Astrocyte of the hippocampus (primary cell): ENCODE measurements at places on chromosomes 3 and 15.
A peak's percentile ranks its signal among the peaks of the same experiment; 100 is the strongest.

DNA sequence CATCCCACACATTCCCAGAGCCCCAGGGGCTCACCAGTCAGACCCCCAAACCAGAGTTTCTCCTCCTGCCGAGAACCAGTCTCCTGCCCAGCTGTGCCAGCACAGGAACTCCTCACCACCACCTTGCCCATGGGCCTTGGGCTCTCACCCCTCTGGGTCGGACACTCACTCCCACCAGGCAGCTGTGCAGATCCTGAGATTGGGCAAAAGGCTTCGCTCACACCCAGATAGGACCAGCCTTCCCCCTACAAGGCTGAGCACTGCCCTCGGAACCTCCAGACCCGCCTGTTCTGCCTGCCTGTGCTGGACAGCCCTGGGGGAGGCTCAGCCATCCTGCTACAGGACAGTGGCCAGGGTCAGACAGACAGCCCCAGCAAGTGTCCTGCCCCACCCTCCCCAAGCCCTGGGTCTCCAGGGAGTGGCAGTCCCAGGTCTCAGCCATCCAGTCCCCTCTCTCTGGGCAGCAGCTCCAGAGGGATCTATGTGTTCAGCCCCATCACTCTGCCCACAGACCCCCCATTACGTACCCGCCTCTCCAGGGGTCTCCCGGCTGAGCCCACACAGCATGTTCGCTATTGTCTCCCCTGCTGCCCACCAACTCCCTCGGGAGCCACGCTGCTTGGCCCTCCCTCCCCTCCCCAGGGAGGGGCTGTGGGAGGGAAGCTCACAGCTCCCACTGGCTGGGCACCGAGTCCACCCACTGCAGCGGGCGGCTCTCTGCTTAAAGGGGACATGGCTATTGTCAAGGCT, at the start of gene GRIP2:
GRIP2 (minus strand) TSS at position 601 of the 750 bp plus-strand sequence; CDS start at position 567, 34 bp downstream.
- no peak for DNase-seq

DNA sequence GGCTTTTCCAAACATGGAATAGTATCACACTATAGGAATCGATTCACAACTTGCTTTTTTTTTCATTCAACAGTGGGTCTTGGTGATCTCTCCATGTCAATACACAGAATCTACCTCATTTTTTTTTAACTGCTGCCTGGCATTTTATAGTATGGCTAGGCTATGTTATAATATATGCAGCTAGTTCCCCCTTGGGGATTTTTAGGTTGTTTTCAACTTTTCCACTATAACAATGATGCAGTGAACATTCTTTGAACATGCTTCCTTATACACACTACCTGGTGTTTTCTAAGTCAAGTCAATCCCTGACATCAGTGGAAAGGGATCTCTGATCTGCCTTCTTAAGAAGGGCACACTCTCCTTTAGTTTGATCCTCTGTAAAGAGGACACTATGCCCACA, 46.5 kb upstream of the PLXND1 start:
- DNase-seq = no peak

DNA sequence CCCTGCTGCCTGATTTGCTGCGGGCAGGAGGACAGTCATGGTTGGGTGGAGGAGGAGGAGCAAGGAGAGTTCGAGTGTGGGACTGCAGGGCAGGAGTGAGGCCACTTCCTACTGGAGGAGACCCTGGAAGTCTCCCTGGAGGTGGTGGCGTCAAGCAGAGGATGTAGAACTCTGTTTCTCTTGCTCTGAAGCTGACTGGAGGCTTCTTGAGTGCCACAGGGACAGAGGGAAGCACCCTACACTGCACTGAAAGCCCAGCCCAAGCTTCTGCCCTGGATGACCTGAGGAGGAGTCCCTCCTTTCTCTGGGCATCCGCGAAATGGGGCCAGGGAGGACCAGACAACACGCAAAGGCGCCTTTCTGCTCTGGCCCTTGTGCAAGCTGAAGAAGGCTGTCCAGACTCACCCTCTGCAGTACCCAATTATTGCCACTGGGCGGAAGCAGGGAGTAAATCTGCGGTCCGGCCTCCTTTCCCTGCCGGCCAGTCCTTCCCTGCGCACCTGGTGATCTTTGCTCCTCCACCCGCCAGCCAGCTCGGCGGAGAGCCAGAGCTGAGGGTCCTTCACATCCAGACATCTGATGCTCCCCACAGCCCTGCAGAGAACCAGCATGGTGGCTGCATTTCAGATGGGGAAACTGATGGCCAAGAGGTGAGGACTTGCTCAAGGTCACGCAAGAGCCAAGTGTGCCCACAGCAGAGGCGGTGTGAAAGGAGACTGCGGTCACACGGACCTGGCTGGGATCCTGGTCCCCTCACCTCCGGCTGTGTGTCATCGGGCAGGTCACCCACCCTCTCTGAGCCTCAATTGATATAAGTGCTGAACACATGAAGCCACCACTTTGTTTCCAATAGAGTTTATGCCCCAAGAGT, 207.1 kb downstream of the TBC1D2B start:
- peak; percentile 75 for DNase-seq

GRCh38 chr3:183435661-183436060, 7.2 kb upstream of the MCF2L2 start:
- DNase-seq = no peak

DNA sequence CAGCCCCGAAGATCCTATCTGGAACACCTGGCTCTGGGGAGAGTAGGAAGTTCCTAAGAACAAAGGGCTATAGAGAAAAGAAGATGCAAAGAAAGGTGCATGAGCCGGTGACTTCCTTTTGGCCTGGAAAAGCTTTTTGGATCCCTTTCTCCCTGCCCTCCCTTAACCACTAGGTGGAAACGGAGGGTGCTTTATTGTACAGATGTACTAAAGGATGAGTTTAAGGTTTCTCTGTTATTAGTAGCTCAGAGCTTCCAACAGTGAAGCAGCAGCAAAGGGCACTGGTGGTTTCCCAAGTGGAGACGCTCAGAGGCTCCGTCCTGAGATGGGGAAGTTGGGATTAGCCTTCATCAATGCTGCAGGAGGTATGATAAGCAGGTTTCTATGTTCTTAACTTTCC, 5.9 kb upstream of the ADGRG7 start:
- peak; percentile 20 for DNase-seq

- peak; percentile 32 for DNase-seq
These were observed 212.2 kb upstream of the LRRN1 start for GRCh38 chr3:3586843-3587646.

GRCh38 chr3:141399200-141399599, 30.9 kb downstream of the ZBTB38 start:
- no peak for DNase-seq

- no peak for DNase-seq
These were observed 10.0 kb upstream of the SEMA3B start for GRCh38 chr3:50258979-50259378.

GRCh38 chr3:1971780-1972179, 126.9 kb upstream of the CNTN4 start:
- peak; percentile 4 for DNase-seq

GRCh38 chr15:79593119-79593869, 161.2 kb downstream of the MINAR1 start:
- no peak for DNase-seq

DNA sequence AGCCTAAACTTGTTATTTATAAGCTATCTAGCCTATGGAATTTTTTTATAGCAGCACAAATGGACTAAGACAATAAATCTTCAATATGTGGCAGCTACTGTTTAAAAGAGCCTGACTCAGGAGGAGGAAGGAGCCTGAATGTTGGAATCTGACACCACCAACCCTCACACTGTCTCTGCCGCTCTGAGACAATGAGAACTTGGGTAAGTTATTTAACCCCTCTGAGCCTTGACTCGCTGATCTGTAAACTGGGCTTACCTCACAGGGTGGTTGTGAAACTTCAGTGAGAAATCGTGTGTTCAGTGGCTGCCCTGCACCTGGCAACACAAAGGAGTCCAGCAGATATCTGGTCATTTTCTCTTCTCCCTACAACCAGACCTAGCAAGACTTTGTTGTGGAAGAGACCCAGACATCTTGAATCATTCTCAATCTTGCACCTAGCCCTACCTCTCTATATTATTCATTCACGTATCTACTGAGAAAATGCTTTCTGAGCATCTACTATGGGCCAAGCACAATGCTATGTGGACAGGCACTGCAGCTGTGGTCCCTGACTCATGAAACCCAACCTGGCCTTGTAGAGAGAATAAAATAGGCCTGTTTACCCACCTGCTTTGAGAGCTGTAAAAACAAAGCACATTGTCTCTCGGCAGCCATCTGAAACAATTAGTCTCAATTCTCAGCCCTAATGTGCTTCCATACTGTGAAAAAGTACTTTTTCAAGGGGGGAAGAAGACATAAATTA, 81.9 kb upstream of the SLC25A36 start:
- DNase-seq = no peak

DNA sequence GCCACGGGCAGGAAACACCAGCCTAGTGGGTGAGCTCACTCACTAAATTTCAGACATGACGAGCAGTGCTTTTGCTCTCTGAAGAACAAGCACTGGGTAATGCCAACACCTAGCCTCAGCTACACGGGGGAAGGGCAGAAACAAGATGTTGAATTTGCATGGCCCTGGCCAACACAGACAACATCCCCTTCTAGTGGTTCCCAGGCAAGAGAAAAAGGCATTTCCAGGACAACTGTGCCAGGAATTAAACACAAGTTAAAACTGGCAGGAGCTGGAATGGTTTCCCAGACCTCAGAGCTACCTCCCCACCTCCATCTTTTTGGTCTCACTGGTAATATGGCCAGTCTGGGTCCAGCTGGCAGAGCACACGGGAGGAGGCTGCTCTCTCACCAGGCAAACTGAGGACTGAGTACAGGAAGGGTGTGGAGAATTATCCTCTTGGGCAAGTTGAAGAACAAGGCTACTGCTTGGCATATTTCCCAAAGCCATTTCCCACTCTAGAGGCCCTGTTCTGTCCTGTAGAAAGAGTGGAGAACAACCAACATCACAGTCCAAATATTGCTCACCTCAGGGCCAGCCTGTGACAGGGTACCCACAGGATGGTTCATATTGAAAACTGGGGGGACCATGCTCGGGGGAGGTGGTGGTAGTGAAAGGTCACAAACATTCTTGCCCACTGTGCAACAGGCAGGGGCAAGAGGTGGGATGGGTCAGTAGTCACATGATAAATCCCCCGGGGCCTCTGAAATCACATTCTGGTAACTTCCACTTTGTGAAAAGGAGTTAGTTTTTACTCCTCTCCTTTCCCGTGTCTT, 26.5 kb downstream of the TSPAN3 start:
- no peak for DNase-seq

- no peak for DNase-seq
These were observed 96.4 kb downstream of the ANO10 start for GRCh38 chr3:43525386-43525785.

DNA sequence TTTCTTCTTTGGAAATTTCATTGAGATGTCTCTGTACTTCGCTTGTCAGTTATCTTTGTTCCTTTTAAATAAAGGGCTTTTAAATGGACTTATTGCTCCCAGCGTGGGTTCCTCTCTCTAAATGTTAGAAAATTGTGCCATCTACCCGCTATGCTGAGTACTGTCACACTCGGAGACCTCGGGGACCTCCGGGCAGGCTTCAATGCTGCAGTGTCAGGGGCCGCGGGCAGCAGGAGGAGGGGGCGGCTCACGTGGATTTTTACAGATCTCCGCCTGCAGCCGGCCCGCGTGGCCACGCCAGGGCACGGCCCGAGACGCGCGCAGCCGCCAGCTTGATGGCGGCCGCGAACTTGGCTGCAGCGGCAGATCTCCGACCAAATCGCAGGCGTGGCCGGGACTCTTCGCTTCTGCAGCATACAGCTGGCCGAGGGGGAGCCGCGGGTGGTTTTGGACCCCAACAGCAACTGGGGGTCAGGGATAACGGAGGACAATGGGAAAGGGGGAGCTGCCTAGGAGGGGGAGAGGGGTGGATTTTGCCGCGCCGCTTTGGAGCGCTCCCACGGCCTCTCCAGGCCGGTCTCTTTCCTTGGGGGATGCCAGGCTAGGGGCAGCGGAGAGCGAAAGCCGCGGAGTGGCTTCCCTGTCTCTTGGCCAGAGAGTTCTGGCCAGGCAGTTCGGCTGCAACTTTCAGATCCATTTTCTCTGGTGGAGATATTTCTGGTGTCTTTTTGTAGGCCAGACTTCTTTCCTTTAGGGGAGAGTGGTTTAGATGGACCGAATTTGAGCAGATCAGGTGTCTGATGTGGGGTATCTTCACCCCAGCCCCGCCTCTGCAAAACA, 15.3 kb downstream of the NR2F2 start:
- peak; percentile 85 for DNase-seq

- DNase-seq = no peak
These were observed 171.2 kb downstream of the SEMA6D start for GRCh38 chr15:47888385-47889100.

- no peak for DNase-seq
These were observed 385.5 kb downstream of the IL20RB start for GRCh38 chr3:137343283-137343682.

- DNase-seq = no peak
These were observed 29.0 kb upstream of the ZMAT3 start for GRCh38 chr3:179100652-179101051.

GRCh38 chr3:58063022-58063815, 55.0 kb downstream of the FLNB start:
- DNase-seq = peak; percentile 93

DNA sequence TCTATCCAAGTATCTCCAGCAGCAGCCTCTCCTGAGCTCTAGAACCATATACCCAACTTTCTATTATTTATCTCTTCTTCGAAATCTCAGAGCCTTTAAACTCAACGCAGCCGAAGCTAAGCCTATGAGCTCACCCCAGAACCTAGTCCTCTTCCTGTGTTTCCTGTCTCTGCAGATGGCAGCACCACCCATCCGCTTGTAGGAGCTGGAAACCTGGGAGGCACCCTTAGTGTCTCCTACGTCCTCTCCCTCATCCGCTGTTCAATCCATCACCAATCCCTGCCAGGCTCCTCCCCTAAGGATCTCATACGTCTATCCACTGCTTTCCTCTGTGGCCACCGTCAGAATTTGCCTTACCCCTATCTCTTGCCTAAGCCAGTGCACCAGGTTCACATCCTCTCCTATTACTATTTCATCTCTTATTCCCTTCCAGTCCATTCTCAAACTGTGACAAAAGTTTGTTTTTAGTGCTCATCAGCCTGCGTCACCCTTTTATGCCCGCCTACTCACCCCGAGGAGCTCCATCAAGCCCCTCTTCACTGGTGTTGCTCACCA, 9.6 kb downstream of the VGLL4 start:
- no peak for DNase-seq

DNA sequence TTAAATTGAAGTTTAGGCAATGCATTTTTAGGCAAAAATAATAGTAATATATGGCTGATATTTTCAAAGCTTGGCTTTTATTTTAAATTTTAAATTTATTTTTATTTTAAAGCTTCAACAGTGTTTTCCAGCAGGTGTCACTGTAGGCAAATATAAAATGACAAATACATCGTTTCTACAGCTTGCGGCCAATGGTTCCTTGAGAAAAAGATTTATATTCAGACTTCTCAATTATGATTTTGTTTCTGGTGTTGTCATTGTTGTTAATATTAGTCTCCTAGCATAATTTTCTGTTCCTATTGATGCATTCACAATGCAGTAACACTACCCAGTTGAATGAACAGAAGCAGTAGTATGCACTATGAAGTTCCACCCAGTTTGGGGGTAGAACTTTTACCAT, 220.7 kb upstream of the DNAJC19 start:
- DNase-seq = peak; percentile 50

DNA sequence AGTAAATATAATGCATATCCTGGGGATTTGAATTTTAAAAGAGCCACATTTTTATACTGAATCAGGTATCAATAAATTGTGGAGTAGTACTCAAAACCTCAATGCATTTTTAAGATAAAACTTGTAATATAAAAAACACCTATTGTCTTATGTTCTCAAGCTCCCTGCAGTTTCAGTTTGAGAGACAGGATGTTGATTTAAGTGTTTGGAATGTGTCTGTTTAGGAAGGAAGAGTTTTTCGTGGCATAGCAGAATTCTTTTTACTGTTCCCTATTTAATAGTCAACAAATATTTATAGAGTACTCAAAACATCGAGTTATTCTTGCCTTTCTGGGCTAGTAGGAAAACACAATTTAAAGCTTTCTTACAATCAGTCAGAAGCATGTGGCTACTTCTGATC, 146.1 kb upstream of the BCHE start:
- DNase-seq = peak; percentile 4
